ENCODE measurements at places on chromosomes 2 and 18.

DNA sequence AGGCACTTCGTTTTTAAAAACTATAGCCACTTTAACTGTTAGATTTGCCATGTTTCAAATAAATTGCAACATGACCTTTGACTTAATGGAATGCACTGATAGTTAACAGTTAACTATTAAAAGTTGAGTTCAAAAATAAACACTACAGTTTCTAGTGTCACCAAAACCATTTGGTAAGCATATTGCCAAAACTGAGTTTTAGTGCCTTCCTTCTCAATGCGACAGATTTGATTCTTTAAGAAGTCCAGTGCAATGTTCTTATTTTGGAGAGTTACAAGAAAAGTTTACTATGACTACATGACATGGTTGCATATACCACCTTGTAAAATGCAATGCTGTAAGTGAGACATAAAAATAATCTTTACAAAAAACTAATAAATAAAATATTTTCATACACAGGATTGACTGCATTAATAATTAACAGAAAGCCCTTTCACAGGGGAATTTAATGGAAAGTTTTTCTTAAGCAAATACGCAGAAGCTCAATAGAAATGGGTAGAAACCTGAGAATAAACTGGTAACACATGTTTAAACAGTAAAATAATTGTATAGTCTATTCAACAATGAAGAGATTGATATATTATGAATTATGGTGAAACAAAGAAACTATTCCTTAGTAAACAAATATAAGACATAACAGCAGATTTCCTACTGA lies 53.8 kb downstream of the GRB14 start:
- DNase-seq = no peak

DNA sequence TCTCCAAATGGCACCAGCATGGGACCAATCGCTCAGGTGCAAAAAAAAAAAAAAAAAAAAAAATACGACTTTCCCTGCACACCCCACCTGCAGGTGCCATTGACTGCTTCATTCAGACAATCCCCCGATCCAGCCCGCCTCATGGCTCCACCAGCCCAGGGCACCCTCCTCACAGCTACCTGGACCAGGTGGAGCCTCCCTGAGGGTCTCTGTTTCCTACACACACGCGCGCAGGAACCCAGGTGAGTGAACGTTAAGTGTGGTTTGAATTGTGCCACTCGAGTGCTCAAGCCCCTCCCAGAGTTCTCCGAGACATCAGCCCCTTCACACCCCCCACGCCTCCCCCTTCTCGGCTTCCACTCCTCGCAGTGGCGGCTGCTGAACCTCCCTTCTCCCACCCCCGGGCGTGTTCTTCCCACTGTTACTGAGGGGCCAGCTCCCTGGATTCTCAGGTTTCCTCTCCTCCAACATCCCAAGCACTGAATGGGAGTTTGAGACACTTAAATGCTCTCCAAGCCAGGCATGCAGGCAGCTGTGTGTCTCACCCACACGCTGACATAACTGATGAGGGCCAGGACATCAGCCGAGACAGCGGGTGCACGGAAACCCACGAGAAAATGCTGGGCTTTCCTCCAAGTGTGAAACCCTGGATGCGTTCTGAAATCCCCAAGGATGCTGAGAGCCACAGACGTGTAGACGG lies 88.8 kb upstream of the SNTG2 start:
- peak; percentile 47 for DNase-seq

DNA sequence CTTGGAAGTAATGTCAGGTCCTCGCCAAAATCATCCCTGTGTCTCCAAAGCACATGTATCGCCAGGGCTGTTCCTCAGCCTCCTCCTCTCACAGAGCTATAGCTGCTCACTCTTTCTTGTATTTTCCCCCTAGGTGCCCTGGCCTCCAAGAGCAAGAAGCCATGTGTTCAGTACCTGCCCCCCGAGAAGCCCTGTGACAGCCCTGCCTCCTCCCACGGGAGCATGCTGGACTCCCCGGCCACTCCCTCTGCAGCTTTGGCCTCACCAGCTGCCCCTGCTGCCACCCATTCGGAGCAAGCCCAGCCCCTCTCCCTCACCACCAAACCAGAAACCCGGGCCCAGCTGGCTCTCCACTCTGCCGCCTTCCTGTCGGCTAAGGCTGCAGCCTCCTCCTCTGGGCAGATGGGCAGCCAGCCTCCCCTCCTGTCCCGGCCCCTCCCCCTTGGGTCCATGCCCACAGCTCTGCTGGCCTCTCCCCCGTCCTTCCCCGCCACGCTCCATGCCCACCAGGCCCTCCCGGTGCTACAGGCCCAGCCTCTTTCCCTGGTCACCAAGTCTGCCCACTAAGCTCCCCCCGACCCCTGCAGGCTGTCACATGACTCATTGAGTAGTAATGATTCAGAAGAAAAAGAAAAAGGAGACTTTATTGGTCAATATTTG lies 18.8 kb downstream of the TGOLN2 start:
- no peak for DNase-seq

- DNase-seq = peak; percentile 28
These were observed 1.2 kb upstream of the AFTPH start for GRCh38 chr2:64522843-64523428.

- no peak for DNase-seq
These were observed 103.1 kb upstream of the ZC3H15 start for GRCh38 chr2:186382932-186383331.

- DNase-seq = no peak
These were observed 65.7 kb downstream of the KLHL14 start for GRCh38 chr18:32707147-32707546.

- DNase-seq = no peak
These were observed 161.0 kb upstream of the TMEM200C start for GRCh38 chr18:6056171-6056910.

DNA sequence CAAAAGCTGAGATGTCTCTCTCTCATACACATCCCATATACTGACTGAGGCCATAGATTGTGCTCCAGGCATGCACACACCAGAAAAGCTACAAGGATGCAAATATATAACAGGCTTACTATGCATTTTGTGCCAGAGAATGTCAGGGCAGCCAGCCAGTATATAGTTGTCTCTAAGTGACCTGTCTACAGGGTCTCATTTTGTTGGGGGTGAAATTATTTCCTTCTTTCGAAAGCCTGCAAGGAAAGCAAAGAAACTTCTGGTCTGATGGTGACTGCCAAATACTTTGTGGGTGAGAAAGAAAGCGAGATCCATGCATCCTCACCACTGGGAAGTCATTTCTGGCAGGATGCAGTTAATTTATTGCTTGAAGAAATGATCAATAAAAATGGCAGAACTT lies 70.2 kb downstream of the CDCA7 start:
- no peak for DNase-seq

DNA sequence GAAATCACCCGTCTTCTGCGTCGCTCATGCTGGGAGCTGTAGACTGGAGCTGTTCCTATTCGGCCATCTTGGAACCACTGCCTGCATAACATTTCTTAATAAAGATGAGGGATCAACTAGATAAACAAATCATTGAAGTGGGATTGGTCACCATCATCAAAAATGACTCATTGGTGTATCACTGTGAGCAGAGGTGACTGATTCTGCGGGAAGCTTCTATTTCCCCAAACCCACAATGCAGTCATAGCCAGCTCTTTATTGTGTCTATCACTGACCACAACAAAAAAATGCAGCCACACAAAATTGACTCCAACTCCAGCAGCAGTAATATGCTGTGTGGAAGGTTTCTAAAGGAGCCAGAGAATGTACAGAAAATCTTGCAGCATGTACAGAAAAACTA lies 630.7 kb upstream of the HS6ST1 start:
- no peak for DNase-seq

- DNase-seq = no peak
These were observed 2.1 kb upstream of the PPP1CB start for GRCh38 chr2:28749526-28749925.

GRCh38 chr18:45783097-45784075 lies 42.1 kb upstream of the SIGLEC15 start:
- DNase-seq = no peak

DNA sequence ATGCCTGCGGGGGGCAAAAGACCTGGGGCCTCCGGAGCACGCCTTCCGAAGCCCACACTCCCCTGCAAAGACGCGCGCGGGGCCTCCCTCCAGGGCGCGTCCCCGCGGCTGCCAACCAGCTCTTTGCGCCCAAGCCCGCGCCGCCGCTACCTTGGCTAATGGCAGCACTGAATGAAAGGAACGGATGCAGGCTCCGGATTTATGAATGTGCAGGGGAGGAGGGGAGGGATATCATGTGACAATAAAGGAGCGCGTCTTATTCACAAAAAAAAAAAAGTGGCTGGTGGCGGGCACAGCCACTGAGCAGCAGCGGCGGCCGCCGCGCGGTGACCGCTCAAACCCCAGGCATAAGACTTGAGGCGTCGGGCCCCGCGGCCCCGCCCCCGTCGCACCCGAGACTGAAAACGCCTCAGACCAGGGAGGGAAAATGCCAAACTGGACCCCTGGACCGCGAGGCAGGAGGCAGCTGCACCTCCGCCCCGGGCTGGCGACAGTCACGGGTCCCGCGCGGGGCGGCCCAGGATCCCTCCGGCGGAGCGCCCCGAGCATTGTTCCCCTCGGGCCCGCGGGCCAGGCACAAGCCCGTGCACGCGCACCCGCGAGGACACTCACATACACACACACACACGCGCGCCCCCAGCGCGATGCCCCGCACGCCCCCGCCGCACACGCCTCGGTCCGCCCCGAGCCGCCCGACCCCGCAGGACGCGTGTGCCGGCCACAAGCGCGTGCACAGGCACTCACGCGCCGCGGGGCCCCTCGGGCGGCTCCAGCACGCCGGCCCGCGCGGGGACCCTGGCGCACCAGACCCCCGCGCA lies 1.6 kb downstream of the SPRED2 start:
- DNase-seq = peak; percentile 67

- no peak for DNase-seq
These were observed 25.2 kb downstream of the PDIA6 start for GRCh38 chr2:10787176-10787968.

- no peak for DNase-seq
These were observed 71.6 kb downstream of the RRM2 start for GRCh38 chr2:10193851-10194820.

- DNase-seq = no peak
These were observed 31.0 kb upstream of the SNTG2 start for GRCh38 chr2:919672-920071.

DNA sequence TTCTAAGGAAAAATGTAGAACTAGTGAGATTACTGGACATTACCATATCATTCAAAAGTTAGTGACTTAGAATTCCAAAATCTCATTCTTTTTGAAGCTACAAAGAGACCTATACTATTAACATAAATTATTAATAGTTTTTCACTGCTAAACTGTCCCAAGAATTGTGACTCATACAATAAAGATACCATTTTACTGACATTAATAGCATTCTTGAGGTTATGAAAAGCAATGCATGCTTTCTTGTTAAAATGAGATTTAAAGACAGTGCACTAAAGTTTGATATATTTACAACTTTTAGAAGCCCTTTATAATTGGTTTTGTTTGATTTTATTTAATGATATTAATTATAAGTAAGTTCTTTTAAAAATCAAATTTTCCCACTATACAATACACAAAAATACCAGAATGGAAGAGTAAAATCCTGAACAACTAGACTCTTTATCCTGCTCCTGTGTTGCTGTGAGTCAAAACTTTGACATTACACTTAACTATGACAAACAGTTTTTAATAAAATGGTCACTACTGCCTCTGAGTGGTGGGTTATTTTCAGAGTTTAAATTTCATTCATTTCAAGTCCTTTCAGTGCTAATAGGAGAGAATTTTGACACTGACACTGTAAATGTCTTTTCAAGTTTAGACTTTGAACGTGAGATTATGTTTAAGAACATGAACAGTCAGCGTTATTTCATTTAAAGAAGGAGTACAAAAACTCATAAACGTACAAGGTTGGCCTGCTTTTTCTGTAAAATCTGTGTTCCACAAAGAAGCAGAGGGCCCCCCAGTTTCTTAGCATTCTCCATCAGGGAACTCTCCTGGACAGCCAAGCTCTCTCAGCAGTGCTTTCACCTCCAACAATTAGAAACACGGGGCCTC lies 54.5 kb downstream of the FAM124B start:
- DNase-seq = no peak

GRCh38 chr2:141728886-141729285 lies 401.9 kb downstream of the LRP1B start:
- DNase-seq = no peak

DNA sequence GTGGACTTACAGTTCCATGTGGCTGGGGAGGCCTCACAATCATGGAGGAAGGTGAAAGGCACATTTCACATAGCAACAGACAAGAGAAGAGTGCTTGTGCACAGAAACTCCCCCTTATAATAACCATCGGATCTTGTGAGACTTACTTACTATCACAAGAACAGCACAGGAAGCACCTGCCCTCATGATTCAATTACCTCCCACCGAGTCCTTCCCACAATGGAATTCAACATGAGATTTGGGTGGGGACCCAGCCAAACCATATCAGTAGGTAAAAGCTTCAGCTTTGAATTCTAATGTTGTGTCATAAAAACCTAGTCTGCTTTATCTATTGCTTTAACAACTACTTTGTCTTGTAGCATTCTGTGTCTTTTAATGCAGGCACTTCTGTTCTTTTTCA lies 140.4 kb upstream of the PIK3C3 start:
- no peak for DNase-seq

- no peak for DNase-seq
These were observed 100.0 kb downstream of the MAP2 start for GRCh38 chr2:209523867-209524266.

- no peak for DNase-seq
These were observed 93.8 kb downstream of the EDAR start for GRCh38 chr2:108895188-108895587.

DNA sequence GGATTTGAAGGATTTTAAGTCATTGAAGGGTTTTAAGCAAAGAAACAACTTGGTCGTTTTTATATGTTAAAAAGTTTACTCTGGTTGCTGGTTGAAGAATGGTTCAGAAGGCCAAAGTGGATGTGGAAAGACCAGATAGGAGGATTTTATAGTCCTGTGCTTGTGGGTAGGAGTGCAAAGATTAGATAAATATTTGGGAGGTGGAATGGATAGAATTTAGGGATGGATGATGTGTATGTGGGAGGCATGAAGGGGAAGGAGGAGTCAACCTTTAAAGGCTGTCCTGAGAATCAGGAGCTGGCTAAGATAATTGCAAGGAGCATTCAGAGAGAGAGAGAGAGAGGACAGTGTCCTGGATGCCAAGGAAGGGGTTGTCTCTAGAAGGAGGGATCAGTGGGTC lies 190.1 kb upstream of the SPRED2 start:
- DNase-seq = no peak

- DNase-seq = no peak
These were observed 420.1 kb upstream of the ACVR2A start for GRCh38 chr2:147424766-147425165.

- no peak for DNase-seq
These were observed 236.8 kb upstream of the FAM98A start for GRCh38 chr2:33835911-33836310.

DNA sequence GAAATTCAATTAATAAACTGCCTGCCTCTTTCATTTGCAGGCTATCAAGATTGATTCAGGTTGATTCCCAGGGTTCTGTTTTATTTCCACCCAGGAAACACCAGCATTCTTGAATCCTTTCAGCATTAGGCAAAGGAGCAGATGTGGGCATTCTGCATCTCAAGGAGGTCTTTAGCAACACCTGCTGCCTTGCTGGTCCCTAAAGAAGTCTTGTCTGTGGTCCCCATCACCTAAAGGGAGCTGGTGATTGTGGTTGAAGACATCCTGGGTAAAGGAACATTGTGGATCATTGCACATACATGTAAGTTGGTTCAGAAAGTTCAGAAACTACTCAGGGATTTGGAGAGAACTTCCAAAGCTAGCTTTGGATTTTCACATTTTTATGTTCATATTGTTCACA lies 78.3 kb downstream of the EVA1A start:
- DNase-seq = no peak

Measured in frontal cortex (tissue), 4 donors.